Breast epithelium (tissue), 4 donors: ENCODE measurements at places on chromosomes 5 and 9. TPM values are rescaled to one million over a fixed set of nuclear protein-coding genes. Genes with fewer than 3 reads are reported as not detected.

GRCh38 chr5:52989781-52990527, 802 bp downstream of the ITGA2 start:
- H3K36me3 ChIP-seq = no peaks in the 10 kb centered on the region
- peak overlapping the region; percentile 52 for H3K4me3 ChIP-seq
- DNase-seq = no peak
- no peaks in the 10 kb centered on the region for H3K4me1 ChIP-seq

GRCh38 chr5:14179446-14179845, 36.3 kb downstream of the TRIO start:
- no peaks in the 10 kb centered on the region for H3K4me1 ChIP-seq
- H3K27me3 ChIP-seq = no peaks in the 10 kb centered on the region
- no peaks in the 10 kb centered on the region for H3K36me3 ChIP-seq
- no peak overlapping the region for H3K27ac ChIP-seq

DNA sequence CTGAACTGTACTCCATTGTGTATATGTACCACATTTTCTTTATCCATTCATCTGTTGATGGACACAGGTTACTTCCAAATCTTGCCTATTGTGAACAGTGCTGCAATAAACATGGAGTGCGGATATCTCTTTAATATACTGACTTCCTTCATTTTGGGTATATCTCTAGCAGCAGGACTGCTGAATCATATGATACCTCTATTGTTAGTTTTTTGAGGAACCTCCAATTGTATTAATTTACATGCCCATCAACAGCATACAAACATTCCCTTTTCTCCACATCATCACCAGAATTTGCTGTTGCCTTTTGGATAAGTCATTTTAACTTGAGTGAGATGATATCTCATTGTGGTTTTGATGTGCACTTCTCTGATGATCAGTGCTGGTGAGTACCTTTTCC, 81.8 kb upstream of the FAM120A start:
- H3K4me1 ChIP-seq = no peaks in the 10 kb centered on the region
- DNase-seq = no peak
- H3K36me3 ChIP-seq = no peaks in the 10 kb centered on the region
- no peak overlapping the region for H3K27ac ChIP-seq
- H3K4me3 ChIP-seq = no peak overlapping the region

DNA sequence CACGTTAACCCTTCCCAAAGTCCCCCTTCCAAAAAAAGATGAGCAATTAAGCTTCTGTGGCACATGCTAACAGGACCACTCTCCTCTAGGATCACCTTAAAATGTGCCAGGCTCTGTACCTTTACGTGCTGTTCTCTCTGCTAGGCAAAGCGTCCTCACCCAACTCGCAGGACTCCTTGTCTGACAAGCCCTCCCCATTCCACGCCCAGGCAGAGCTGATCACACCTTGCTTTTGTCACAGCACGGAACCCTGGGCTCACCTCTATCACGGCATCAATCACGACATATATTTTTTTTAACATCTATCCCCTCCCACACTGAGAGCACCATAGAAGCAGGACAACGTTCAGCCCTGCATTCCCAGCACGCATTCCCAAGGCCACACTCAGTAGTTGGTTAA, 47.1 kb downstream of the CDK5RAP2 start:
- no peak overlapping the region for H3K4me3 ChIP-seq
- peaks cover 3% of the 10 kb centered on the region for H3K36me3 ChIP-seq
- peak overlapping the region; percentile 71 for H3K27ac ChIP-seq
- no peaks in the 10 kb centered on the region for H3K27me3 ChIP-seq
- DNase-seq = no peak

DNA sequence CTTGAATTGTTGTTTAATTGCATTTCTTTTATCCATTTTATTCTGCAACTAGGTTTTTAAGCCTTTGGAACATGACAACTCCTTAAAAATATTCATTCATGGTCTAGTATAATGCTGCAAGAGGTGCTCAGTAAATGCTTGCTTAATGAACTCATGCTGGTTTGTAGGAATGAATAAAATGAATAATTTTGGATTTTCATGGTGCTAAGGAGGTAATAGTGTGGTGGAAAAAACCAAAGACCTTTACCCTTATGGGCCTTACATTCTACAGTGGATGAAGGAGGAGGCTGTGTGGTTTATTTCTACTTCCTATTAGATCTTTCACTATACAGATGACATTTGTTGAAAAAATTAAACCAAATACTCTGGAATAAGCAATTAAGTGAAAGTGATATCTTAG, 43.4 kb downstream of the LRRTM2 start:
- DNase-seq = no peak
- H3K27ac ChIP-seq = no peak overlapping the region
- no peak overlapping the region for H3K4me3 ChIP-seq
- H3K27me3 ChIP-seq = no peaks in the 10 kb centered on the region
- no peaks in the 10 kb centered on the region for H3K36me3 ChIP-seq

GRCh38 chr9:115093520-115093919, 24.4 kb downstream of the TNC start:
- H3K36me3 ChIP-seq = no peaks in the 10 kb centered on the region
- H3K4me3 ChIP-seq = no peak overlapping the region
- H3K4me1 ChIP-seq = no peaks in the 10 kb centered on the region

GRCh38 chr9:2597483-2597882, 24.1 kb upstream of the VLDLR start:
- no peaks in the 10 kb centered on the region for H3K36me3 ChIP-seq
- H3K27me3 ChIP-seq = no peaks in the 10 kb centered on the region
- no peak overlapping the region for H3K27ac ChIP-seq

DNA sequence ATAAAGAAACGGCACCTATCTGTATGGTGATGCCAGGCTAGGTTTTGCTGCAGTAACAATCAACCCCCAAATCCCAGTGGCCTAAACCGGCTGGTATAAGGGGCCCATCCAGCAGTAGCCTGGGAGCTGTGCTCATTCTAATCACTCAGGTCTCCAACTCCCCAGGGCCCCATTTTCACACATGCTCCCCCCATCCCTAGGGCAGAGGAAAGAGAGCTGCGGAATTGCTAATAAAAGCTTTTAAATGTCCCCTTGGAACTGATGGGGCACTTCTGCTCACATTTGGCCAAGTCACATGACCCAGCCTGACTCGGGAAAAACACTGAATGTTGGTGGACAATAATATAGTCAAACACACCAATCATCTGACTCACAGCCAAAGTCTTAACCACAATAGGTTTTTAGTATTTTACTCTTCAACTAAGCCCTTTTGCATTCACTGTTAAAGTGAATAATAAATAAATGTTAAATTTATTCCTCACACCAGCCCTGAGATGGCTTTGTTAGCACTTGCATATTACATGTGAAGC, 1.6 kb downstream of the FBLL1 start:
- H3K4me1 ChIP-seq = no peaks in the 10 kb centered on the region
- no peak overlapping the region for H3K27ac ChIP-seq
- no peaks in the 10 kb centered on the region for H3K36me3 ChIP-seq
- no peak for DNase-seq
- H3K4me3 ChIP-seq = no peak overlapping the region

DNA sequence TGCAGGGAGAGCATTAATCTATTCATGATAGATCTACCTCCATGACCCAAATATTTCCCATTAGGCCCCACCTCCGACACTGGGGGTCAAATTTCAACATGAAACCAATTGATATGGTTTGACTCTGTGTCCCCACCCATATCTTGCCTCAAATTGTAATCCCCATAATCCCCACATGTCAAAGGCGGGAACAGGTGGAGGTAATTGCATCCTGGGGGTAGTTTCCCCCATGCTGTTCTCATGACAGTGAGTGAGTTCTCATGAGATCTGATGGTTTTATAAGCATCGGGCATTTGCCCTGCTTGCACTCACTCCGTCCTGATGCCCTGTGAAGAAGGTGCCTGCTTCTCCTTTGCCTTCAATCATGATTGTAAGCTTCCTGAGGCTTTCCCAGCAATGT, 153.5 kb downstream of the SV2C start:
- DNase-seq = no peak
- no peaks in the 10 kb centered on the region for H3K27me3 ChIP-seq
- H3K27ac ChIP-seq = no peak overlapping the region
- H3K4me3 ChIP-seq = no peak overlapping the region
- no peaks in the 10 kb centered on the region for H3K4me1 ChIP-seq

- no peaks in the 10 kb centered on the region for H3K27me3 ChIP-seq
- no peak overlapping the region for H3K4me3 ChIP-seq
- no peak for DNase-seq
- H3K27ac ChIP-seq = no peak overlapping the region
- H3K36me3 ChIP-seq = no peaks in the 10 kb centered on the region
- H3K4me1 ChIP-seq = peaks cover 4% of the 10 kb centered on the region
Observed at GRCh38 chr5:133460172-133460758, 152.1 kb downstream of the FSTL4 start.

DNA sequence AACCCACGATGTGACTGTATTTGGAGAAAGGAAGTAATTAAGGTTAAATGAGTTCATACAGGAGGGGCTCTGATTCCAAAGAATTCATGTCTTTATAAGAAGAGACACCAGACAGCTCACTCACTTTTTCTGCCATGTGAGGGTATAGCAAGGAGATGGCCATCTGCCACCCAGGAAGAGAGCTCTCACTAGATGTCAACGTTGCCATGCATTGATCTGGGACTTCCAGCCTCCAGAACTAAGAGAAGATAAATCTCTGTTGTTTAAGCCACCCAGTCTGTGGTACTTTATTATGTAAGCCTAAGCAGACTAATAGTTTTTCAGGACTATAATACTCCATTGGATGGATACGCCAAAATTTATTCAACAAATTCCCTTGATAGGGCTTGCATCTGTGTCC, 89.8 kb upstream of the RAD23B start:
- H3K4me1 ChIP-seq = no peaks in the 10 kb centered on the region
- no peak for DNase-seq
- H3K27ac ChIP-seq = no peak overlapping the region
- H3K36me3 ChIP-seq = no peaks in the 10 kb centered on the region
- no peak overlapping the region for H3K4me3 ChIP-seq

- H3K27ac ChIP-seq = no peak overlapping the region
- H3K36me3 ChIP-seq = peaks cover 8% of the 10 kb centered on the region
- H3K4me1 ChIP-seq = no peaks in the 10 kb centered on the region
- no peak for DNase-seq
Observed at GRCh38 chr5:132898094-132898493, 24.6 kb downstream of the LEAP2 start.

- H3K36me3 ChIP-seq = no peaks in the 10 kb centered on the region
- H3K27me3 ChIP-seq = peaks cover 9% of the 10 kb centered on the region
- no peak overlapping the region for H3K27ac ChIP-seq
- no peak for DNase-seq
- no peak overlapping the region for H3K4me3 ChIP-seq
- H3K4me1 ChIP-seq = no peaks in the 10 kb centered on the region
Observed at GRCh38 chr5:176549871-176550270, 729 bp downstream of the CDHR2 start.

PCDHGC4 gene
- total RNA-seq = 6.0 TPM

PCDHAC1 gene
- total RNA-seq = 2.5 TPM

DNA sequence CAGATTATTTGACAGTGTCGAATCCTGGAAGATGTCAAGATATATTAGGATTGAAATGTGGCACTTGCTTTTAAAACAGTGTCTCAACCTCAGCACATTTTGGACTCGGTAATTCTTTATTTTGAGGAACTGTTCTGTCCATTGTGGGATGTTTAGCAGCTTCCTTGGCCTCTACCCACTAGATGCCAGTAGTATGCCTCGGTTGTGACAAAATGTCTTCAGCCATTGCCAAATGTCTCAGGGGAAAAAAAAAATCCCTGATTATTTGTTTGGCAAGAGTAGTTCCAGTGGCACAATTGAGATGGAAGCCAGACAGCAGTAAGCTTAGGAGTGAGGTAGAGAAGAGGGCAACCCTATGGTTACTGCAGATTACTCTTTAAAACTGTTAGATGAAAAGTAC, 694.5 kb upstream of the RIOK2 start:
- H3K4me3 ChIP-seq = no peak overlapping the region
- H3K36me3 ChIP-seq = no peaks in the 10 kb centered on the region
- H3K27me3 ChIP-seq = no peaks in the 10 kb centered on the region
- H3K4me1 ChIP-seq = no peaks in the 10 kb centered on the region

IL13 gene
- not detected for total RNA-seq

DNA sequence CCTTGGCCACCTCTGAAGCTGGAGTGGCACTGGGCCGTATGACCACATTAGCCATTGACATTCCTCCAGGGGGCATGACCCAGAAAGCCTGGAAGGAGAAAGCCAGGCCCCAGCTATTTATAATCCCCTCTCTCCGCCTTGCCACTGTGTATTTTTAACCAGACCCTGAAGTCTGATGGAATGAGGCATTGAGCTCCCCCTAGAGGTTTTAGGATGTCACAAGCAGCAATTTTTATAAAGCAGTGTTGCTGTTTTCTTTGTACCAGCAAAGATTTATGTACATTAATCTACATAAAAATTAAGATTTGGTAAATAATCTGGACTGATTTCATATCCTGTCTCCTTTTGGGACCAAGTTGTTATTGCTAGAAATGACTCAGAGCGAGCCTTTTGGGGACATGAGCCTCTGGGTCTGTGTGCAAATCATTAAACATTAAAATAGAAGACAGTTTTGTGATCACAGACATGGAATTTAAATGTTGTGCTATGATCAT, 127.1 kb downstream of the TRIO start:
- H3K27ac ChIP-seq = peak overlapping the region; percentile 50
- H3K27me3 ChIP-seq = no peaks in the 10 kb centered on the region
- DNase-seq = no peak
- H3K36me3 ChIP-seq = no peaks in the 10 kb centered on the region
- no peaks in the 10 kb centered on the region for H3K4me1 ChIP-seq
- H3K4me3 ChIP-seq = no peak overlapping the region

DNA sequence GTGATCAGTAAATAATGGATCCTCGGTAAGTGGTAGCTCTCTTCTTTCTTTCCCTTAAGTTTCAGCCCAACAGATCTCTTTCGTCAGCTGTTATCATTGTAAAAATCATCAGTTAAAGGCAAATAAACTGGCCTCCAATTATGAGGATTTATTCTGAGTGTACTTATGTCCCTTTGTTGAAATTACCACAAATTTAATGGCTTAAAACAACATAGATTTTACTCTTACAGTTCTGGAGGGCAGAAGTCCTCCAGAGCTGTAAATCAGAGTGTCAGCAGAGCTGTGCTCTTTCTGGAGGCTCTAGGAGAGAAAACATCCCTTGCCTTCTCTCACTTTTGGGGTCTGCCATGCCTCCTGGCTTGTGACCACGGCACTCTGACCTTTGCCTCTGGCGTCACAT, 104.6 kb downstream of the INSYN2B start:
- no peaks in the 10 kb centered on the region for H3K4me1 ChIP-seq
- H3K4me3 ChIP-seq = no peak overlapping the region
- H3K27me3 ChIP-seq = no peaks in the 10 kb centered on the region
- DNase-seq = no peak
- H3K27ac ChIP-seq = peak overlapping the region; percentile 78

GRCh38 chr5:75053304-75054133, 1.2 kb upstream of the GCNT4 start:
- H3K4me3 ChIP-seq = peak overlapping the region; percentile 59
- DNase-seq = peak; percentile 39
- H3K27me3 ChIP-seq = no peaks in the 10 kb centered on the region
- H3K4me1 ChIP-seq = no peaks in the 10 kb centered on the region
- peak overlapping the region; percentile 95 for H3K27ac ChIP-seq
